ENCODE measurements at places on chromosomes 4 and X.

DNA sequence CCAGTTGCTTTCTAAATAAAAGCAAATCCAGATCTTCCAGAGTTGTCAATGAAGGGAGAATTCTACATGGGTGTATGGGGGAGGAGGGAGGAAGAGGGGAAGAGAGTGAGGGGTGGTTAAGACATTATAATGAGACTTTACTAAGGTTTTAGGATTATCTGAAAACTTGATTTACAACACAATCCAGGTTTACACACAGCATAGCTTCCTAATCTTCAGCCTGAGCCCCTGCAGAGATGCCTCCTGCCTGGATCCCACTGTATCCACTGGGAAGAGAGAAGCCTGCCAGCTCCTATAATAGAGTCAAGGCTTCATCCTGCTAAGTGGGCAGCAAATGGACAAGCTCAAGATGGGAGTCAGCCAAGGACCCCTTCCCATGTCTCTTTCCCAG, 85.6 kb upstream of the KIT start:
- DNase-seq, result no peak

DNA sequence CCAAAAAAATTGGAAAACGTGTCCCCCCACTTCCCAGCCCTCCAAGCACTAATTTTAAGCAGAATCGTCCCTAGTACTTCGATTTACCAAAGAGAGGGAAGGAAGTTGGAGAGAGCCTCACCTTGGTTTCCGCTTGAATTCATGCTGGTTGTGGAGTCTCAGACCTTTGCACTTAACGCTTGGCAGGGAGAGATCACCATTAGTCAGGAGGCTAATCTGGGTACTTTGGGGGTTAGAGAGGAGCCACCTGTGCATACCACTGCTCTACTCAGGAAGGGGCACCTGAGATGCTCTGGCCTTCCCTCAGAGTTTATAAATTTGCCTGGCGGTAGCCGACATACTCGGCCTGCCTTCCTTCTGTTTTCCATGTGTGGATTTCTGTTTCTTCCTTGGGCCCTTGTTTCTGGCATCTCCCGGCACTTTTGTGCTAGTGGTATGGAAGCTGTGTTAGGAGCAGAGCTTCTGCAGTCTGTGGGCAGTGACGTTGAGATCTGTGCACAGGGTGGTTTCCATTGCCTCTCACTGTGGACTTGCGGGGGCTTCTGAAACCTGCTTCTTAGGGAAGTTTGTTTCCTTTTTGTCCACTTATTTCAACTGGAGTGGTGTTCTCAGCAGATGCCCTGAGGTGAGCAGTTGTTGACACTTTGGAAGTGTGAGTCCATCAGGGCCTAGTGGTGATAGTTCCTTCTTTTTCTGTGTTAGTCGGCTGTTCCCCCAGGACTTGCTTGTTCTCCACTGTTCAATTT, 104.2 kb downstream of the TMEM131L start:
- no peak for DNase-seq

DNA sequence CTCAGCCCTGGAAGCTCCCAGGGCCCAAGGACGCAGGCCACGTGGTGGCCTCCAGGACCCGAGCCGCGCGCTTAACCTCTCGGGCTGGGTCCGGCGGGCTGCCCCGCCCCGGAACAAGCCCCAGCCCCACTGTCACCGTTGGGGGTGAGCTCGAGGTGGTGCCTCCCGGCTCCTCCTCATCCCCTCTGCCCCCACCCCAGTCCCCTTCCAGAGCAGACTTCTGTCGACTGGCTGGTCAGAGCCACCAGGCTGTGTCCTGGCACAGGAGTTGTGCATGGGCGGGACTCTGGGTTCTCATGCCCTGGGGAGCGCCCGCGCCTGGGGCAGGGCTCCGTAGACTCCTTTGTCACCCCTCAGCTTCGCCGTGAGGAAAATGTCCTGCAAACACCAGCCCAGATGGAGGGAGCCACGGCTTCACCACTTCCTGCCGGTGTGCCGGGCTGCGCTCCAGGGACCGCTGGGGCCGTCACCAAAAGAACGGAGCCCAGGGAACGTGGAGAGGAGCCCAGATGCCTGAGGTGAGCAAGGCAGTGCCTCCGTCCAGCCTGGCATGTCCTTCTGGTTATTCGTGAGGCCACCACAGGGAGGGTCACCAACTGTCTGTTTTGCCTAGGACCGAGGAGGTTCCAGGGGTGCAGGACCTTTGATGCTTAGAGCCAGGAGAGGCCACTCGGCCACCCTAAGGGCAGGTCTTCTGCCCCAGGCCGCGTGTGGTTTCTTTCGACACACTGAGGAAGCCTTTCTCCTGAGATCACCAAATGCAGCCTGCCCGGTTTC, 7.1 kb upstream of the RGS12 start:
- no peak for DNase-seq

- DNase-seq, result no peak
Observed at GRCh38 chrX:20515841-20516461, 249.2 kb upstream of the RPS6KA3 start.

- no peak for DNase-seq
Observed at GRCh38 chr4:69546134-69546765, 50.5 kb upstream of the UGT2B4 start.

DNA sequence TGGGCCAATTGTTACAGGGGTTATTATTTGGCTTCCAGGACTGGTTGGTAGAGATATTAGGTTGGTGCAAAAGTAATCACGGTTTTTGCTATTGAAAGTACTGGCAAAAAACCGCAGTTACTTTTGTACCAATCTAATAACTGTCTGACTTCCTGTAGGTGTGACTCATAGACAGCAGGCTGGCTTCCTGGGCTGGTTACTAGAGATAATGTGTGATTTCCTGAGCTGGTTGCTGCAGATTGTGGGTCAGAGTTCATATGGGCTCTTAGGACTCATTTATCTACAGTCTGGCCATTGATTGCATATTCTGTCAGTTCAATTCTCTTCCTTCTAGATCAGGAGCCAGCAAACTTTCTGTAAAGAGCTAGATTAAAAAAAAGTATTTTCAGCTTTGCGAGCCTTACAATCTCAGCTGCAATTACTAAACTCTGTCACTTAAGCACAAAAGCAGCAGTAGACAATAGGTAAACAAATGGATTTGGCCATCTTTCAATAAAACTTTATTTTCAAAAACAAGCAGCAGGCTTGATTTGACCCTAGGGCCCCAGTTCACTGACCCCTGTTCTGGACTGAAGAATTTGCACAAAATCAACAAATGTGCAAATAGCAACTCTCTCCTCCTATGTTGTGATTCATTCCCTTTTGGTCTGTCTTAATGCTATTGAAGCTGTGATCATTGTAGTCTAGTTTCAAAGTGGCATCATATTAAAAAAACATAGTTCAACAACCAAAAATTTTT, 50.8 kb upstream of the BOD1L1 start:
- no peak for DNase-seq

- DNase-seq, result no peak
Observed at GRCh38 chrX:17072301-17072700, 125.8 kb downstream of the REPS2 start.

DNA sequence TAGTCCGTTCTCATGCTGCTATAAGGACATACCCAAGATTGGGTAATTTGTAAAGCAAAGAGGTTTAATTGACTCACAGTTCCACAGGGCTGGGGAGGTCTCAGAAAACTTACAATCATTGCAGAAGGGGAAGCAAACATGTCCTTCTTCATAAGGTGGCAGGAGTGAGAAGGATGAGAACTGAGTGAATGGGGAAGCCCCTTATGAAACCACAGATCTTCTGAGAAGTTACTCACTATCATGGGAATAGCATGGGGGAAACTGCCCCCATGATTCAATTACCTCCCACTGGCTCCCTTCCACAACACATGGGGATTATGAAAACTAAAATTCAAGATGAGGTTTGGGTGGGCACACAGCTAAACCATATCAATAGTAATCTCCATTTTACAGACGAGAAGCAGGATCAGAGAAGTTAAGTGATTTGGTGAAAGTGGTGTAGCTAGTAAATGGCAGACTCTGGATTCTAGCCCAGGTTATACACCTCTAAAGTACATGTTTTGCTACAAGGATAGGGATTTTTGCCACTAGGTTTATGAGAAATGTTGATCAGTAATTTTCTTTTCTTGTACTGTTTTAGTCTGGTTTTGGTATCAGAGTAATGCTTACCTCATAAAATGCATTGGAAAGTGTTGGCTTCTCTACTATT, 47.3 kb upstream of the C1GALT1C1 start:
- DNase-seq, result no peak

- no peak for DNase-seq
Observed at GRCh38 chr4:153222707-153223426, 18.6 kb downstream of the TRIM2 start.

- no peak for DNase-seq
Observed at GRCh38 chr4:98433691-98434090, 172.5 kb downstream of the RAP1GDS1 start.

DNA sequence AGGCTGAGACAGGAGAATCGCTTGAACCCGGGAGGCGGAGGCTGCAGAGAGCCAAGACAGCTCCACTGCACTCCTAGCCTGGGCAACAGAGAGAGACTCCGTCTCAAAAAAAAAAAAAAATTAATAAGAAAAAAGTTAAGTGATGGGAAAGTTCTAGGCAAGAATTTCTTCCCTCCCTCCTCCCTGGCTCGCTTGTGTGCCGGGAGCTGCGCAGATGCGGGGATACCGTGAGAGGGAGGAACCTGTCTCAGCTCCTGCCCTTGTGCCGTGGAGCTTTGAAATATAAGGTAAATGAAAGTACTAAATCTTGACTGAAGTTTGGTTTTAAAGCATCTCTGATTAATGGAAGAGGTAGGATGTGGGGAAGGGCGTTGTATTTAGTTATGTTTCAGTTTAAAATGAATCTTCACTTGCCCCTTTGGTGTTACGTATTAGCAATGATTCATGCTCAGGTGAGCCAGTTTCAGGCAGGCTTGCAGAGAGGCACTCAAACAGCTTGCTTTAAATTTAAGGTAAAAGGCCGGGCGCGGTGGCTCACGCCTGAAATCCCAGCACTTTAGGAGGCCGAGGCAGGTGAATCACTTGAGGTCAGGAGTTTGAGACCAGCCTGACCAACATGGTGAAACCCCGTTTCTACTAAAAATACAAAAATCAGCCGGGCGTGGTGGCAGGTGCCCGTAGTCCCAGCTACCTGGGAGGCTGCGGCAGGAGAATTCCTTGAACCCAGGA, 1.4 kb upstream of the UFSP2 start:
- no peak for DNase-seq

GRCh38 chrX:7179446-7179845, 31.5 kb upstream of the PUDP start:
- no peak for DNase-seq

GRCh38 chrX:136046295-136047015, 61.2 kb downstream of the SLC9A6 start:
- DNase-seq, result no peak

DNA sequence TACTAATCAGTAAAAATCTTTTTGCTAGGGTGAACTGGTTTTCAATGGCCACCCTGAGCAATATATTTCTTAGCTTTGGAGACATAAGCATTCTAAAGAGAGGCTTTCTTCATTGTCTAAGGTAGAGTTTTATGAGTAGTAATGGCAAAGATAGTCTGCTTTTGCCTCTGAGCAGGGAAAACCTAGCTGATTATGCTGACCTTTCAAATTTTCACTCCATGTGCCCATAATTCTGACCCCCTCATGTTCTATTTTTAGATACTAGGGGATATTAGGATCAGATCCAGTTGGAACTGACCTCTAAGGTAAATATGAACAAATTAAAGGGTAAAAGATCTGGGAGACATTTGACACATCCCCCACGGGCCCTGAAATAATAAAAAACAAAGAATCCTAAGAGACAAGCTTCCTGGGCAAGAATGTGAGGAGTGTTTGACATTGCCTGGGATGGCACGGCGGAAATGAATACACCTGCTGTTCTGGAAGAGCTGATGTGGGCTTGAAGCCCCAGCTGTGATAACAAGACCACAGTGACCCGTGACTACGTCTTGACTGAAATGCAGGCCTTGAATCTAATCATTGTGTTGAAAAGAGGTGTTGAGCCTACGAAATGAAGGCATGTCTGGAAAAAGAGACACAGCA, 392.1 kb upstream of the FRG1 start:
- no peak for DNase-seq

- no peak for DNase-seq
Observed at GRCh38 chrX:111083081-111083480, 12.9 kb upstream of the PAK3 start.

- no peak for DNase-seq
Observed at GRCh38 chrX:148499638-148500422, 587 bp upstream of the AFF2 start.

DNA sequence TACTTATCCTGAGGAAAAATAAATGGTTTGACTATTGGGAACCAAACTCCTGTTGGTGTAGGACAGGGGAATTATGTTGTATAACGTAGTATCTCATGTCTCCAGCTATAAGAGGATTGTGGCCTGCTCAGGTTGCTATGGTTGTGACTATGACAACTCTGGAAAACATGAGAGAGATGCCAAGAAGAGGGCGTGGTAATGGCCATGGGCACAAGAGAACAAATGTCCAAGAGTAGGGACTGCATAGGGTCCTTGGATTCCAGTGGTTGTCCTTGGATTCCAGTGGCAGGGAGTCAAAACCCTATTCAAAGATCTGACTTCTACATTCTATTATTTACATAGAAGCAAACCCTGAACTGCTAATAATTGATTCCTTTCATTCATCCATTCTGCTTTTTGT, 6.8 kb upstream of the MOB1B start:
- no peak for DNase-seq

GRCh38 chr4:61425315-61425714, 225.2 kb downstream of the ADGRL3 start:
- DNase-seq, result no peak

DNA sequence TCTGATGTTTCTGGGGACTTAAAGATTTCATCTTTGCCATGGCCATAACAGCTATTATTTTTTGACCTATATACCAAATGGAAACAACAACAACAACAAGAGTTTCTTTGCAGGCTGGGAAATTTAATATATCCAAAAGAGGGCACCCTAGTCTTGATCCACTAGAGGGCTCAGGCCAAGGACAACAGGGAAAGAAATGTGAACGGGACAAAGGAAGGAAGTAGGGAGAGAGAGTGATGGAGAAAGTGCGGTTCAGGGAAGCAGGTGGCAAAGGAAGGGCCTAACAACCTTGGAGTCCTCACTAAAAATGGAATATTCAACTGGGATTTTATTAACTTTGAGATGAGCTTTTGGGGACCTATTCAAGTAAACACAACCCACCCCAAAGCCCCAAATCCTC, 67.8 kb upstream of the SCML1 start:
- no peak for DNase-seq

- no peak for DNase-seq
Observed at GRCh38 chrX:51242212-51242611, 90.4 kb upstream of the NUDT10 start.

- DNase-seq, result no peak
Observed at GRCh38 chr4:147303174-147303872, 177.6 kb upstream of the EDNRA start.

- DNase-seq, result no peak
Observed at GRCh38 chr4:182593402-182593801, 323.8 kb downstream of the DCTD start.

DNA sequence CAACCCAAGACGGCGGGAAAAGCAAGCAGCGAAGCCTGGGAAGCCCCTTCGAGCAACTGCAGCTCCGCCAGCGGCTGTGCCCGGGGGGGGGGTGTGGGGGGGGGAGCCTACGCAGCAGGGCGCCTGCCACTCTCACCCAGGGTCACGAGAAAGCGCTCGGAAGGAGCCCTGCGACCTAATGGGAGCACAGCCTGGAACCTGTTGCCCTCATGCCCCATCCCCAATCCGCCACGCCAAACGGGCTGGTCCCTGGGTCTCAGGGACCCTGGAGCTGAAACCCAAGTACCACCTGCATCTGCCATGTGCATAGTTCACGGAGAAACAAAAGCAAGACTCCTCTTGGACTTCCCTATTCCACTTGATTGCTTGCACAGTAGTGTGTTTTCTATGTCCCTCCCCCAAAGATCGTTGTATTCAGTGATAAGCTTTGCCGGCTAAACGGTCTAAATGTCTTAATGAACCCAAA, 359 bp upstream of the GAB3 start:
- no peak for DNase-seq
